ENCODE measurements at places on chromosomes 12 and 14.
A peak's percentile ranks its signal among the peaks of the same experiment; 100 is the strongest.

GRCh38 chr12:52121824-52122539 is 42.5 kb downstream of the SMIM41 start:
- DNase-seq = peak; percentile 22

DNA sequence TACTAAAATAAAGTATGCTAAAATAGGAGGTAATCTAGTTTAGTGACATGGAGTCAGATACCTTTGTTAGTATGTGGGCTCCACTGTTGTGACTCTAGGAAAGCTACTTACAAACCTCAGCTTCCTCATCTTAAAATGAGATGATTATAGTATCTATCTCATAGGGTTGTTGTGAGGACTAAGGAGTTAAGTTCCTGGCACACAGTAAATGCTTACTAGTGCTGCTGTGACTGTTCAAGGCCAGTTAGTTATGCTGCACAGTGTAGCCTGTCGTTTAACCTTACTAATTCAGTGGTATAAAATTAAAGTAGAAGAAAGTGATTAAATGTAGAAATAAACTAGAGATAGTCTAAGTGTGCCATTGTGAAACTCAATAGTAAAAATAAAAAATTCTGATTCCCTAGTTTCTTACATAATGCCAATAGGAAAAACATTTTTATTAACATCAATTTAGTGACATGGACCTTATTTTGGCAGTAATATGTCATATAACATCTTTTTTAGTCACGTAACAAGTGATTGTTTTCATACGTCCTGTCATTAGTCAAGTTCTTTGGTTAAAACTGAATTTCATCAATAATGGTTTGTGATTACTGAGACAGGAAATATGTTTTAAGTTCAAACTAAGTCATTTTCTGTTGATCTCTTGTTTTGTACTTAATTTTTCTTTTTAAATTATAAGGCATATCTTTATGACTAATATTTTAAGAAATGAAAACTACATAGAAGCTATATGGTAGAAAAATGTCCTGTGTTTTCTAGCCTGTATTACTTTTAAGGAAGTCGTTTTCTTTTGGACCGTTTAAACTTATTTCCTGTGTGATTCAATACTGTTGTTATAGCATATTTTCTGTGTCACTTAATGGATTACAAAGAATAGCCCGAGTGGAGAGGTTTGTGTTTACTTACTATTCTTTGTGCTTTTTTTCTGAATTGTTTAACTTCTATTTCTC is 74.0 kb downstream of the PCNX1 start:
- no peak for DNase-seq

DNA sequence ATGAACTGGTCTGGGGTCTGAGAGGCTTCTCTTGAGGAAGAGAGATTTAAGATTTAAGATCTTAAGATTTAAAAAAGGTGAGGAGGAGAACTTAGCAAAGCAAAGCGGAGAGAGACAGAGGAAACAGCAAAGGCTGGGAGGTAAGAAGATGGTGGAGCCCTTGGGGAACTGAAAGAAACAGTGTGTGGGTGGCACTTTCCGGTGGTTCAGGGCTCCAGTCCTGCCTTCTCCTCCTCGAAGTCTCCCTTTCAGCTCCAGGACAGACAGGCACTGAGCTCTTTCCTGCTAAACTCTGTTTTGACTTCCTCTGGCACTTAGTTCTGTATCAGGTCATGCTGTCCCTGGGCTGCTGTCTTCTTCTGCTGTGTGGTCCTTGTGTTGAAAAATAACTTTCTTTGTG is 298.7 kb upstream of the SRRM4 start:
- DNase-seq = no peak

GRCh38 chr12:12039897-12040296 is 30.8 kb upstream of the BCL2L14 start:
- no peak for DNase-seq

GRCh38 chr12:91577586-91578539 is 395.2 kb upstream of the DCN start:
- DNase-seq = peak; percentile 69

DNA sequence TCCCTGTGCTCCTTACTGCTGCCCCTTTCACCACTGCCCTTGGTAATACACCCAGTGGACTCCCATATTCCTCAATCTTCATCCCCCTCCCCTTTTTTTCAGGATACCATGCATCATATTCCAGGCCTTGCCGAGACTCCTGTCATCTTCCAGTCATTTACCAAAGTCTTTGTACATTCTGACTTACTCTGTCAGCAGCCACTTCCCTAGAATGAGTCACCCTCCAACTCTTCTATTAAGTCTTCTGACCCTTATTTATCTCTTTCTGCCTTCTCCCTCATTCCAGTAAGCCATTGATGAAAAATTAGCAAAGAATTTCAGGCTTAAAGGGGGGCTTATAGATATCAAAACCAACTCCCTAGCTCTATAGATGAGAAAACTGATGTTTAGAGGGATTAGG is 128.0 kb downstream of the STXBP6 start:
- DNase-seq = no peak

DNA sequence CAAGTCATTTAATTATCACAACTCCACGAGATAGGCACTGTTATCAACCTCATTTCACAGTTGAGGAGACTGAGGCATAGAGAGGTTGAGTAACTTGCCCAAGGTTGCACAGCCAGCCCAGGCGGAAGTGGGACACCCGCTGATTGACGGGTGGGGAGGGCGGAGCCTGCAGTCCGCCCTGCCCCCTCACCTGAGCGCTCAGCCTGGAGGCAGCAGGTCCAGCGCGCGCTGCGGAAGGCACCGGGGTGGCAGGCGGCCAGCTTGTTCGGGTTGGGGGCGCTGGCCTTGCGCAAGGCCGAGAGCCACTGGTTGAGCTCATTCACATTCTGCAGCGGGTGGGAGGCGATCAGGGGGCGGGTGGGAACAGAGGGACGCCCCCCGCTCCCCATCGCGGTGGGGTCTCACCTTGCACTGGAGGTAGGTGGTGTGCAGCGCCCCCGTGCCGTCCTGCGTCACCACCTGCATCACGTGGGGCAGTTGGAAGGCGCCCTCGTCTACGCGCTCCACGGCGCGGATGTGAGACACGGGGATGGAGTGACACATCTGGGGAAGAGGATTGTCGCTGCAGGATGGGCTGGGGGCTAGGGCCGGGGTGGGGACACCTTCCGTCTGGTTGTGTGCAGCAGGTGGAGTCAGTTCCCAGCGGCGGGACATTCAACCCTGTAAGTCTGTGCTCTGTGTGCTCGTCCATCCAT is 31.7 kb downstream of the RASAL1 start:
- DNase-seq = no peak

DNA sequence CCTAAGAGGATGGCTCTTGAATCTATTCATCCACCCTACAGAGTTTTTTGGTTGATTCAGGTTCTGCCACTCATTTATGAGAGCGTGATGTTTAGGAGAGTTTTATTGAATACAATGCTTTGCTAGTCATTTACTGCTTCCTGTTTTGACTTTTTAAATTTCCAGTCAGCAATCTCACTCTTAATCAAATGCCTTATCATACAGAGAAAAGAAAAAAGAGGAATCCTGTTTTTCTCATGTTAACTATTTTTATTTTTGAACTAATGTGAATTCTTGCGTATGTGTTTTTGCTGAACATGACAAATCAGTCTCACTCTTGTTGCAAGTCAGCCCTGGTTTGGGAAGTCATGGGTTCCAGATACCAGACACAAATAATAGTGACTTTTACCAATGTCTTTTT is 22.1 kb upstream of the LGMN start:
- no peak for DNase-seq

DNA sequence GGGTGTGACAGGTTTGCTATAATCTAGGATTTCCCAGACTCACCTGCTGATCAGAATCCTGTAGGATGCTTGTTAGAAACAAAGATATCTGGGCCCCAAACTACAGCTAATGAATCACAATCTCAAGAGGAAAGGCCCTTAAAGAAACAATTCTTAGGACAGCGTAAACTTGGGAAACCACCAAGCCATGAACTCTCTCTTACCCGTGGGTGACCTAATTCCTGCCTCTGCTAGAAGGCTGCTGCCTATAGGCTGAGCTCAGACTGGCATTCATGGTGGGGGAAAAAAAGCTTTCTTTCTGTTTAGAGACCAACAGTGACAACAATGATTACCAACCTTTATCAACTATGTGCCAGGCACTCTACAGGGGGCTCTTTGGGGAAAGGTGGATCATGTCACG is 213.9 kb upstream of the FKBP4 start:
- no peak for DNase-seq

Measured in NCI-H2029 treated with DMSO at 0.1 percent for 48 hours (cell line).